ENCODE measurements at places on chromosomes 11 and 22. TPM values are rescaled to one million over a fixed set of nuclear protein-coding genes. Genes with fewer than 3 reads are reported as not detected.

DNA sequence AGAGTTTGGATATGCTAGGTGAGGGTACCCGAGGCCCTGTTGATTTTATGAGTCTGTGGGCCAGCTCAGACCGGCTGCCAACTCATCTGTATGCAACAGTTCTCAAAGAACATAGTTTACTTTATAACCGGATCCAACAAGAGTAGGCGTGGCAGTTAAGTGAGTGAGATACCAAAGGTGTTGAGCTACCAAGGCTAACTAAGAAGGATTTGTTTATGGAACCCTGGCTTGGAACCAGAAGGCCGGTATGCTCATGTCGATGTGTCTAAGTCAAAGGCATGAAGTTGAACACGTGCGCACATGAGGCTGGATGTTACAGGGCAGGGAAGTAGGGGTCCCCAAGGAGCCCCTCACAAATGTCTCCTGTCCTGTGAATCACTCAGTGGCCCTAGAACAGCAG, at the start of gene KCNJ1:
KCNJ1 (minus strand) TSS at position 20 of the 400 bp plus-strand sequence. CDS start 27,053 bp downstream, outside the sequence.
- DNase-seq = no peak

GRCh38 chr22:17159504-17159951, 451 bp upstream of the HDHD5 start:
- peak; percentile 38 for DNase-seq

DNA sequence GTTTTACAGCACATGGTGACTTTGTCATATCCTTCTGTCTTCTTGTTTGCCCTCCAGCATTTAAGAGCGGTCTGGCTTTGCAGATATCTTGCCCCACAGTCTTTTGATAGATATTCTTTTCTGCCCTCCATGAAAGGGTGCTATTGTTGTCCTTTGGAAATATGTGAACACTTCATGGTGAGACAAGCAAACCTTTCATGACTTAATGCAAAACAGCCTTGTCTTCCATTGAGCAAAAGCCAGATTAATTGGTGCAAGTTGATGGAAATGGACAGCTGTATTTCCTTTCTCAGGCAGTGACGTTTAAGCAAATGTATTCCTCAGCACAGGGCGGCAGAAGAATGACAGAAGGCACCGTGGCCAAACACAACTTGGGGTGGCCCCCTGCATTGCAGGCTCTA, 4.4 kb downstream of the DCPS start:
- DNase-seq = no peak

DNA sequence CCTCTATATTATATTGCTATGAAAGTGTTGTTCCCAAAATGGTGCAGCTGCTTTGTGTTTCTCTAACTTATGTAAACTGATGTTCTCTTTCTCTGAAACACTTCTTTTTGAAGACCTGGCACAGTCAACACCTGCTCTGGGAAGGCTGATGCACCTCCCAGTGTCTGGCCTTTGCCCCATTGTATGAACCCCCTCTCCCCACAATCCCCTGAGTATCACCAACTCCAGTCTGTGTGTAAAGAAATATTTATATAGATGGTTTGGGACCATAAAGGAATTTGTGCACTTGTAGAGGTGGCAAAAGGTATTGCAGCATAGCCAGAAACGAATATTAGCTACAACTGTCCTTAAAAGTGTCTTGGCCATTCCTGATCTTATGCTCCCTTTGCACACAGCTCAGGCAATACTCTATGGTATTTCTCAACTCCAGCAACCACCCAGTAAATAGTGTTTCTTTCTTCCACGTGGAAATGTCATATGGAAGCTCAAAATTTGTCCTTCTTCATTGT, 365.2 kb upstream of the DDI1 start:
- no peak for DNase-seq

GRCh38 chr22:31394326-31394725, 5.1 kb upstream of the DRG1 start:
- DNase-seq = no peak

PLA2G3 gene
- 0.19 TPM for polyA plus RNA-seq
